ENCODE measurements at places on chromosomes 2 and 18.

DNA sequence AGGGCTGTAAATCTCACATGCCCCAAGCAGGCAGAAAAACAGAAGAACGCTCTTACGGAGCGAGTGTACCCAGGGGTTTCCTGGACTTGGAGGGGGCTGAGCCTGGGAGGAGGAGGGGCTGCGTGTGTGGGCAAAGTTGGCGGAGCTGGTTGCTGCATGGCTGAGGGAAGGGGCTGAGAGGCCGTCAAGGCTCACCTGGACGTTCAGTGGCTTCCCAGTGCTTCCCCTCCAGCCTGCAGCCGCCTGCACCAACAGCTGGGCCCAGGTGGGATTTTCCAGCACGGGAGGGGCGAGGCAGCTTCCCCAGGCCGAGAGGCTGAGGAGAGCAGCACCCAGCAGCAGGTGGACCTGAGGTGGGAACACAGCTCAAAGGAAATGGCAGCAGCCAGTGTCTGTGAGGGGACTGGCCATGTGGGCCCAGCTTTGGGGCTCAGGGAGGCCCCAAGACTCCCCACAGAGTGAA lies 70.6 kb upstream of the CTDP1 start:
- no peak for DNase-seq

DNA sequence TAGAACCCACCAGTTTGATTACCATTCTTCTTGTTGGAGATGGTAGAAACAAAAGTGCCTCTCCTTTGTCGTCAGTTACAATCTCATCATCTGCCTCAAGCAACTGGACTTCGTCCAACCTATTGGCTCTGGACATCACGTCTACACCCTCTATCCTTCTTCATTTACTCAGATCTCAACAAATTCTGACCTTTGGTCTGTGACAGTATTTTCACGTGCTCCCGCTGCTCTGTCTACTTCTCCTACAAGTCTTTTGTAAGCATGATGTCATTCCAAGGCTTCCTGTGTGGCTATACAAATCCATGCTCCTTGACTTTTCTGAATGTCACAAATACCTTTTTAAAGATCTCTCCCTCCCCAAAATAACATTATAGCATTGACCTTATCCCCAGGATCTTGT lies 43.0 kb upstream of the PID1 start:
- no peak for DNase-seq

GRCh38 chr2:28373854-28374253 lies 18.8 kb upstream of the FOSL2 start:
- DNase-seq: no peak

GRCh38 chr18:37299471-37300304 lies 265.9 kb downstream of the CELF4 start:
- DNase-seq: no peak

GRCh38 chr2:197931661-197932312 lies 127.4 kb downstream of the PLCL1 start:
- DNase-seq: peak; percentile 18

GRCh38 chr18:3541549-3542386 lies 91.8 kb downstream of the TGIF1 start:
- peak; percentile 60 for DNase-seq

- no peak for DNase-seq
These were observed 31.2 kb upstream of the ALPP start for GRCh38 chr2:232347369-232347768.

- DNase-seq: no peak
These were observed 590.6 kb downstream of the DSC3 start for GRCh38 chr18:30451981-30452380.

DNA sequence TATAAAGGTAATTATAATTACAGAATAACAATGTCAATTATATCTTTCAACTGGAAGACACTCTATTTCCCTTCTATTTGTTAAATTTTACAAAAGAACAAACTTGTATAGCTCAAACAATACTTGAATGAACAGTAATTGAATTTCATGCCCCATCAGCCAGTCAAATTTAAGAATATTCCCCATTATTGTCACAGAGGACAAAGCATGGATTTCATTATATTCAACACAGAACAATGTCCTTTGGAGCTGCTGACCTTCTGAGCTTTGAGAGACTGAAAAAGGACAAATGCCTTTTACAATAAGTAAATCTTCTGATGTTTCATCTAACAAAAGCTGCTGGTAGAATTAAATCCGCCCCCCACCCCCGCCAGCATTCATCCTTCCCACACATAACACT lies 187.5 kb upstream of the MC4R start:
- no peak for DNase-seq

- no peak for DNase-seq
These were observed 169.9 kb downstream of the MC4R start for GRCh38 chr18:60202708-60203107.

DNA sequence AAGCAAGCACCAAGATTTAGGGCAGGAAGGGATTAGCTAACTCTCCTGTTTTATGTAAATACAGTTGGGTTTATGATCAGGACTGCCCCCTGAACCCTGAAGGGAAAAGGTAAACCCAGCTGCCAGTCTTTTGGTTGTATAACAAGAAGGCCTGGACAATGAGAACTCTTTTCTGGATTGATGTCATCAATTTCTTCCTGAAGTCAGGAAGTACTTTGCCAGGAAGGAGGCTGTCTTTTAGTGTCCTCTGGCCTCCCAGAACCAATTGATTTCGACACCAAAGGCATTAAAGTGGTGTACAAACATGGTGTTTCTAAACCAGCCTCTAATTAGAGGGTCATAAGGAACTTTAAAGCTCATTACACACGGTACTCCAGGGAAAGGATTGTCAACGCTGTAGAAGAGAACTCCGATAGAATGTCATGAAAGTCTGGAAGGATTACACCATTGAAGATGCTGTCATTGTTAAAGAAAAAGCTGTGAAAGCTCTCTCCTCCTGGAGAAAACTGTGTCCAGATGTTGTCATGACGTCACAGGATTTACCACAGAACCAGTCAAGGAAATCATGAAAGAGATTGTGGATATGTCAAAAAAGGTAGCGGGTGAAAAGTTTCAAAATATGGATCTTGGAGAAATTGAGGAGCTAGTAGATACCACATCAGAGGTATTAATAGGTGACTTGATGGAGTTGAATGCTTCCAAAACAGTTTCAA lies 78.8 kb downstream of the ANKRD12 start:
- DNase-seq: no peak

- DNase-seq: no peak
These were observed 948.0 kb downstream of the DSC3 start for GRCh38 chr18:30094556-30094955.

DNA sequence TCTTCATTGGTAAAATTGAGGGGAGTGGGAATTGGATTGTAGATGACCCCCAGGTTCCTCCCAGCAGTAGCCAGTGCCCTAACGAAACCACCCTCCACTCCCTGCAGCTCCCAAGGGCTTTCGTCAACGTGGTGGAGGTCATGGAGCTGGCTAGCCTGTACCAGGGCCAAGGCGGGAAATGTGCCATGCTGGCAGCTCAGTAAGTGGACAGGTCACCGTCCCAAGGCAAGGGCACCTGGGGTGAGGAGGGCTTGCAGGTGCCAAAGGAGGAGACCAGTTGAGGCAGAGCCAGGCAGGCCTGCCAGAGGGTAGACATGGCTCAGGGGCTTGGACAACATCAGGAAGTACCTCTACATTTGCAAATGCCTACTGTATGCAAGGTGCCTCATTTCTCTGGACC lies 122.6 kb upstream of the PPP1CB start:
- no peak for DNase-seq

GRCh38 chr2:207815254-207815653 lies 45.5 kb upstream of the FZD5 start:
- no peak for DNase-seq

GRCh38 chr2:53188851-53189510 lies 578.6 kb upstream of the CHAC2 start:
- DNase-seq: no peak

DNA sequence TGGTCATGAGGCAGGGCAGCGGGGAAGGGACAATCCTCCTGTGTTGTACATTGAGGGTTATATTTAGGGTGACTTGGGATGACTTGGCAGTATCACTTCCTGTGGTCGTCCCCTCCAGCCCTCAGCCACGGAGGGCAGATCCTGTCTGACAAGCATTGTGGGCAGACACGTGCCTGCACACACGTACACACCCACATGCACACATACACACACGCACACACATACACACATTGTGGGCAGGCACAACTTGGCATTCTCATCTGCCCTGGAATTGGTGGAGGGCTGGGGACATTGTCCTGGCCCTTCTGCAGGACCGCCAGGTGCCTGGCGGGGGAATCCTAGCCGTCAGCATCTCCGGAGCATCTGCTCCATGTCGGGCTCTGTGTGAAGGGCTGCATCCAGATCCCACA lies 47.6 kb downstream of the ODC1 start:
- peak; percentile 46 for DNase-seq

GRCh38 chr2:218006741-218007140 lies 3.9 kb upstream of the TNS1 start:
- DNase-seq: no peak

GRCh38 chr18:11995445-11996189 lies 14.3 kb downstream of the IMPA2 start:
- peak; percentile 82 for DNase-seq

DNA sequence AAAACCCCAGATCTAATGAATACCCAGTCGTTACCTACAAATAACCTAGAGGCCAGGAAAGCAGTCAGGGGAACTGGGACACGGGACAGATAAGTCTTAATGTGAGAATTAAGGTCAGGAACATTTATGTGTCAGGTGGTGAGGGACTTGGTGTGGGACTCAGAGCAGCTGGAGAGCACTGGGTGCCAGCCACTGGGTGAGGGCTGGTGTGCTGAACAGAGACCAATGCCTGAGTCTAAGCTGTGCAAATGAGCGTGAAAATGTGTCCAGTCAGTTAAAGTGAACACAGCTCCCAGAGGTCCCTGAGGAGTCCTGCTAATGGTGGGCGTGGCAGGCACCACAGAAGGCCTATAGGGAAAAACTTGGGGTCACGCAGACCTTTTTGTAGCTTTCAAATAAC lies 225.9 kb downstream of the C1D start:
- DNase-seq: no peak

DNA sequence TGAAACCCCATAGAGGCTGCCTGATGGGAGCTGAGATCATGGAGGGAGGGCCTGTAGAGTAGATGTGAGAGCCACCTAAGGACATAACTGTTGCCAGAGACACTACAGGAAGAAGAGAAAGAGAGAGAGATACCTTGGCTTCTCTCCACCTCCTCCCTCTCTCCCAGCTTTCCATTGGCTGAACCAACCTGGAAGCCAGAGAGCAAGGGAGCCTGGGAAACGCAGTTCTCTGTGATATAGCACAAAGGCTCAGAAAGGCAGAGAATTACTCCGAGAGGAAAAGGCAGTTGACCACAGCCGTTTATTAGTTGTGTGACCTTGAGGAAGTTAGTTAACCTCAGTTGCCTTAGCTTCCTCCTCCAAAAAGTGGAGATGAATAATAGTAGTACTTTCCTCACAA lies 37.7 kb upstream of the MAT2A start:
- DNase-seq: no peak

DNA sequence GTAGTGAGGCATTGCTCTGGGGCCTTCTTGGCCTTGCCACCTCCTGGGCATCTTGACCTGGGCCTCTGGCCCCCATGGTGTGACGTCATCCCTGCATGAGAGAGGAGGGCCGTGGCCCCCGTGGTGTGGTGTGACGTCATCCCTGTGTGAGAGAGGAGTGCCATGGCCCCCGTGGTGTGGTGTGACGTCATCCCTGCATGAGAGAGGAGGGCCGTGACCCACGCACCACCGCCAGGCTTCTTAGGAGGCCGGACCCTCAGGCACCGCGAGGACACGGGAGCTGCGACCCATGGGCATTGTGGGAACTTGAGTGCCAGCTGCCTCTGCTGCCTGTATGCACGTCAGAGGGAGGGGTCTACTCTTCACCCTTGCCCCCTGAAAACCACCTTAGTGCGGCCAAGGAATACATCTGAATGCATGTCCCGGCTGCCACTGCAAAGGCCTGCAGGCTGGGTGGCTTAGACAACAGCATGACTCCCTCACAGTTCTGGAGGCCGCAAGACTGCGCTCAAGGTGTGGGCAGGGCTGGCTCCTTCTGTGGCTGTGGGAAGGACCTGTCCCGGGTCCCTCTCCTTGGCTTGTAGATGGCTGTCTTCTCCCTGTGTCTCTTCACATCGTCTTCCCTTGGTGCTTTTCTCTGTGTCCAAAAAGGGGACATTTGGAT lies 20.8 kb upstream of the OTOS start:
- DNase-seq: no peak

DNA sequence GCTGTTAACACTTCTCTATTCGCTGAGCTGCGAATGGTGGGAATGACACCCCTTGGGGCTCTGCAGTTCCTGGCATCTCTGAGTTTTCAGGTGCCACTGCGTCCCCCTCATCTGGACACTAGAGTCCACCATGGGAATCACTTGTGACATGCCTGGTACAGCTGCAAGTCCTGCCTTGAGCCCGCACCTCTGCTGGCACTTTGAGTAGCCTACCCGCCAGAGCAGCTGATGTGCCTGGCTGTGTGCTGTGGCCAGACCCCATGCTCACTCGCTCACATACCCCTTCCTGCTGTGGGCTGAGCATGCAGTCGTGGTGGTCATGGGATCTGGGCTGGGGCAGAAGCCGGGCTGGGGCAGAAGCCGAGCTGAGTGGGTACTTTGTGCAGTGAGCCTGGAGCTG lies 117.6 kb downstream of the RND3 start:
- no peak for DNase-seq

- peak; percentile 8 for DNase-seq
These were observed 100.1 kb downstream of the SLC25A12 start for GRCh38 chr2:171793691-171794678.

GRCh38 chr18:80171054-80171872 lies 62.2 kb downstream of the ADNP2 start:
- peak; percentile 80 for DNase-seq

- no peak for DNase-seq
These were observed 102.2 kb downstream of the PDE1A start for GRCh38 chr2:182324665-182325064.
